ENCODE measurements at places on chromosomes 5 and 9.

- no peak for DNase-seq
These were observed 318.3 kb downstream of the CHSY3 start for GRCh38 chr5:130222573-130222972.

- no peak for DNase-seq
These were observed 194.2 kb upstream of the GLRA1 start for GRCh38 chr5:152118676-152119470.

DNA sequence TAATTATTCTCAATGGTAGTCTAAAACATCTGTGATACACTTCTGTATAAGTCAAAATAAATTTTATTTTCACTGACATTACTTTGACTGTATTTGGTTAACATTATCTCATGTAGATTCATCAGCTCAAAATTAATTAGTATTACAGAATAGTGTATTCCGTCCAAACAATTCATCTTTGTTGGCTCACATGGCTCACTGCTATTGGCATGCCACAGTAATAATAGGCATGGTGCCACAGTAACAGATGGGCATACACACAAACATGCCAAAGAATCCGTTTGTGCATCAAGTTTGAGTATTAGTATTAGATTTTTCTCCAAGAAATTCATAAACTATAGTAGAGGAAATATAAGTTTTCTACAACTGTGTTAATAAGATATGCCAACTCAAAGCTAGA, 14.2 kb downstream of the AP3B1 start:
- DNase-seq, result no peak

DNA sequence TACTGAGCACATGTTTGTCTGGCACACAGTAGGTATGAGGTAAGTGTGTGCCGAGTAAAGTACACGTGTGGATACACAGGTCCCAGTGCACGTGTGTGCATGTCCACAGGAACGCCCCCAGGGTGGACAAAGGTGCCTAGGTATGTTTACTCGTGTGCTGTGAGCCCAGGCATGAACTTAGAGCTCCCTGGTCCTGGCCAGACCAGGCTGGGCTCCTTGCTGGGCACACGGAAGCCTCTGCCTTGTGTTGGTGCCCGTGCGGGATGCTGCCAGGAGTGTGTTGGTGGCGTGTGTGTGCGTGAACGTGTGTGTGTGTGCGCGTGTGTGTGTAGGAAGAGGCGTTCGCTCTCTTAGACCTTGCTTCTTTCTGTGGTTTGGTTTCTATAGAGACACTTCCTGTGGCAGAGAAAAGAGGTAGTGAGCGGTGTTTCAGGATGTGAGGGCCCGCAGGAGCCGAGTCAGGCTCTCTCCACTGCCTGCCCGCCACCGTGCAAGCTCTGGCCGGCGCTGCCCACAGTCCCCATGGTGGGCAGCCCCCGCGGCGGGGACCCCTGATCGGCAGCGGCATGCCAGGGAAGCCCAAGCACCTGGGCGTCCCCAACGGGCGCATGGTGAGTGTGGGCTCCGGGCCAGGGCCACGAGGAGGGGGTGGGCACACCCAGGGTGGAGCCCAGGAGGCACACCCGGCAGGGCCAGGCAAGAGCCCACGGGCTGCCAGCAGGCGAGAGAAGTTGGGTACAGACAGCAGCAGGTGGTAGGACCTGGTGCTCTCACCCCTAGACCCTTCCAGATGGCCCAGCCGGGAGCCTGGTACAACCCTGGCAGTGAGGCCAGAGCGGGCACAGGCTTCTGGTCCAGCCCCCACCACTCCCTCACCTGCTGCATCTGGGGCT, at the start of gene RGS14:
TSS of gene RGS14 (plus strand) at position 466 of the 893 bp plus-strand sequence. CDS start at position 567, 101 bp downstream.
- no peak for DNase-seq

- no peak for DNase-seq
These were observed 328.3 kb downstream of the TMEM167A start for GRCh38 chr5:82748688-82749460.

DNA sequence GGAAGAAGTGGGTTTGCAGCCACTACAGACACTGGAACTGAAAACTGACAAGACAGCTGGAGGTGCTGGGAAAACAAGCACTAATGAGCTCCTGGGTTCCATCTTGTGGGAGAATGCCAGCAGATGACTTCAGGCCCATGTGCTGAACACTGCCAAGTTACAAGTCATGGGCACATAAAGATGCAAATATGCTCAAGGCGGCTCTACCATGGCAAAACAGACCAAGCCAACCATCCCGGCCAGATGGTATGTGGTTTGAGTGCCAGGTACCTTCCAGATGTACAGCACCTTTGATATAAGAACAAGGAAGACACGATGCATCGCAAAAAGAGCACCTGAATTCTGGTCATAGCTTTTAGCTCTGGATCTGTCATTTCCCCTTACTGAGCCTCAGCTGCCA, 19.9 kb downstream of the TNFSF8 start:
- no peak for DNase-seq

GRCh38 chr9:126165755-126166154, 160.9 kb upstream of the MVB12B start:
- DNase-seq, result no peak

DNA sequence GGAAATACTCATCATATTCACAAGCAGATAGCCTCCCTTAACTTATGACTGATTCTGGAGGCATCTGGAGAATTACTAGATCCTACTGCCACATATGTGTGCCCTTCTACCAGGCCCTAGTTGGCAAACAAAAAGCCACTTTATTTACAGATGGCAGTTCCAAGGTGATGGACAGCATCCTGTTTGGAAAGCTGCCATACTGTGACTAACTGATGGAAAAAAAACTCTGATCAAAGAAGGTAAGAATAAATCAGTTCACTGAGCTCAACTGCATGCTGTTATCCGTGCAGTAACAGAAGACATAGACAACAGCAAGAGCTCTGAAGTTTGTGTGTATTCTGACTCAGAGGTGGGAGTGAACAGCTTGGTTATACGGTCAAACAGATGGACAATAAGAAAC, 279.8 kb upstream of the POU5F2 start:
- no peak for DNase-seq

DNA sequence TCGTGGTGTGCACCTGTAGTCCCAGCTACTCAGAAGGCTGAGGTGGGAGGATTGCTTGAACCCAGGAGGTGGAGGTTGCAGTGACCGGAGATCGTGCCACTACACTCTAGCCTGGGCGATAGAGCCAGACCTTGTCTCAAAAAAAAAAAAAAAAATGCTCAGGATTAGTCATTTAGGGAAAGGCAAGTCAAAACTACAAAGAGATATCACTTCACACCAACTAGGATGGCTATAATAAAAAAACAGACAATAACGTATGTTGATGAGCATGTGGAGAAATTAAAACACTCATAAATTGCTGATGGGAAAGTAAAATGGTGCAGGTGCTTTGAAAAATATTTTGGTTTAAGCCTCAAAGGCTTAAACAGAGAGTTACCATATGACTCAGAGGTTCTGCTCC, 6.3 kb upstream of the ANKRD34B start:
- no peak for DNase-seq

DNA sequence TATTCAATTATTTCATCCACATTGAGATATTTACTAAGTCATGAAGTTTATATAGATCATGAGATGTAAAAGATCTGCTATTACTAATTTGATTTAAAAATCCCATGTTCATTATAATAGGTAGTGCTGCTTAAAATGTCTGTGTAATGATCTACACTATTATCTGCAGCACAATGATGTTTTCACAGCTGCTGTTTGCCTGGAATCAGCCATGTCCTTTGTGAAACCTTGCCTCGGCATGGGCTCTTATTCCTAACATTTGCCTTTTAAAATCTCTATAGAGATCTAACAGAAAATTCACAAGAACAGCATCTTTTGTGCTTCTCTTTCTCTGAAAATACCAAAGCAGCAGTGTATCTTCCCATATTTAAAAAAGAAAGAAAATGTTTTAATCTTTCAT, 444.6 kb downstream of the PTPRD start:
- no peak for DNase-seq

DNA sequence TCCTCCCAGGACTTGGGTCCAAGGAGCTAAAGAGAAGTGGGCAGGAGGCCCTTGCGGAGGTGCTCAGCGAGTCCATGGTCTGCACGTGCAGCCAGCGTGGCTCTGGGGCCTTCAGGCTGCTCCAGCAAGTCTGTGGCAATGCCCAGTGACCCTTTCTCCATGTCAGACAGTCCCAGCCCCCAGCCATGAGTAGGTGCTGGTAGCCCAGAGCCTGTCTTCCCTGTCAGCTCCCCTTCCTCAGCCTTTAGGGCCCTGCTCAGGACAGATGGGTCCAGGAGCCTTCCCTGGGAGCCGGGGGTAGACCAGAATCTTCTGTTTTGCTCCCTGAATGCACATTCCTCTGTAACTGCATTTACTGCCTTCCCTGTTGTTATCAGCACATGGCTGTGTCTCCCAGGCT, 147.2 kb upstream of the IRX2 start:
- DNase-seq, result no peak

DNA sequence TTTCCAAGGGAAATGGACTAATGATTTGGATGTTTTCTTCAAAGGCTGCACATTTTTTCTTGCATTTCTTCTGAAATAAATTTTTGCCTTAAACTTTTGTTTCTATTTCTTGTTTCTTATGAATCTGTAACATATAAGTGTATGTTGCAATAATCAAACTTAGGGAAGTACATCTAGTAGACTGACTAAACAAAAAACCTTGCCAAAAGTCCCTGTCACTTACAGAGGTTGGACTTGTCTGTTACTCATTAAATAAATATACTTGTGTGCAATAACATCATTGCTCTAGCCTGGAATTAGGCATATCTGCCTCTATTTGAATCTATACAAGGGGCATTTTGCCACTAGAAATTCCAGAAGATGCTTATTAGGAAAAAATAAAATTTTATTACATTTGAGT, 56.6 kb downstream of the C6 start:
- DNase-seq, result no peak

DNA sequence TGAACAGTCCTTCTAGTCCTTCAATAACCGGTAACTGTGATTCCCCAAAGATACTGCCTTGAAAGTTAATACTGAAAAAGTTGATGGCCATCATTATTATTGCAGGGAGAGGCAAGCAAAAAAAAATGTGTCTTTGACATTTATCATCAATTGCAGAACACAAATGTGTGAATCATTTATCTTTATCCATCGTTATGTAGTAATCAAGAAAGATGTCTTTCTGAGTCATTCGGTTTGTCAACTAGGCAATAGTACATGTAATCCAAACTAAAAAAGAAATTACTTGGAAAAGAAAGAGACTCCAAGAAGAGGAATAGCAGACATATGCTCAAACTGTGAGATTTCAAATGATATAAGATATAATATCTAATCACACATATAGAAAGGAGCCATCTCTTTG, 473.0 kb downstream of the CETN3 start:
- DNase-seq, result no peak

GRCh38 chr5:97042996-97043395, 99.4 kb downstream of the LIX1 start:
- no peak for DNase-seq
